ENCODE measurements at places on chromosomes 16 and 17.

DNA sequence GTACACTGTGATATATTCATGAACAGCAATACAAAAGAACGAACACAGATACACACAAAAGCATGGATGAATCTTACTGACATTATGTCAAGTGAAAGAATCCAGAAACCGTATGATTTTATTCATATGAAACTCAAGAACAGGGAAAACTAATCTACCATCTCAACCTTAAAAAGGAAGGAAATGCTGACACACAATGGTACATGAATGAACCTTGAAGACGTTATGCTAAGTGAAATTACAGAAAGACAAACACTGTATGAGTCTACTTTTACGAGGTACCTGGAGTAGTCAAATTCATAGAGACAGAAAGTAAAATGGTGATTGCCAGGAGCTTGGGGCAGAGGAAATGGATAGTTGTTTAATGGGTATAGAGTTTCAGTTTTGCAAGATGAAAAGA lies 8.7 kb upstream of the PRKCB start:
- DNase-seq = no peak

DNA sequence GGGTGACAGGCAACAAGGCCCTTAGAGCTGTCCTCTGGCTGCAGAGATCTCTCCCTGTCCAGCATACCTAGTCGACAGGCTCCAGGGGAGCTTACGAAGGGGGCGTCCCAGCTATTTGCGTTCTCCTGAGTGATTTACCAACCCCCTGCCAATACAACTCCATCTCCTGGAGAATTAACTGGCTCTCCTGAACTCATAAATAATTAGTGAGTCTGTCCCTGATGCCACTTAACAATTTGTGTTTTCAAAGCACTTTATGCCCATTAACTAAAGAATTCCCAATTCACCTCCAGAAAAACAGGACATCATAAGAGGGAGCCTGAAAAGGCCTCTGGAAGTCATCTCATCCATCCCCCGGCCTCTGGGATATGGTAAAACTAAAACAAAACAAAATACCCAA lies 26.7 kb downstream of the SDK2 start:
- DNase-seq = no peak

GRCh38 chr16:68093816-68094613 lies 8.8 kb downstream of the NFATC3 start:
- DNase-seq = no peak

- no peak for DNase-seq
Measured at GRCh38 chr16:85733155-85733838, 17.6 kb downstream of the C16orf74 start.

GRCh38 chr17:55342800-55343585 lies 78.2 kb downstream of the HLF start:
- no peak for DNase-seq

GRCh38 chr16:69077251-69077650 lies 28.2 kb upstream of the HAS3 start:
- DNase-seq = no peak

DNA sequence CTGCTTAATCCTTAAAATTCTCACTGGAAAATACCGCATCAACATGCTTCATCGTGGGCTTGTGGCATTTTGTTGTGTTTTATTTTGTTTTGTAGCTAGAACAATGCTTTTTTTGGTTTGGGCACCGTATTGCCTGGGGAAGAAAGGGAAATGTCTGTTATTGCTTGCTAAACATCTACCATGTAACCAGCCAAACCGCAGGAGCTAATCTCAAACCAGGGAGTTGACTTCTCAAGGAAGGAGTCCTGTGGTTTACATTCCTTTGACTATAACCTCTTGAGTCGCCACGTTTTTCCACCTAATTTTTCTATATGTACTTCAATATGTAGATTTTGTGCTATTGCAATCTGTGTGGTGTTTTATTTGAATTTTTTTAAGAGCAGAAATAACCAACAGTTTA lies 593.5 kb upstream of the SOX9 start:
- no peak for DNase-seq

DNA sequence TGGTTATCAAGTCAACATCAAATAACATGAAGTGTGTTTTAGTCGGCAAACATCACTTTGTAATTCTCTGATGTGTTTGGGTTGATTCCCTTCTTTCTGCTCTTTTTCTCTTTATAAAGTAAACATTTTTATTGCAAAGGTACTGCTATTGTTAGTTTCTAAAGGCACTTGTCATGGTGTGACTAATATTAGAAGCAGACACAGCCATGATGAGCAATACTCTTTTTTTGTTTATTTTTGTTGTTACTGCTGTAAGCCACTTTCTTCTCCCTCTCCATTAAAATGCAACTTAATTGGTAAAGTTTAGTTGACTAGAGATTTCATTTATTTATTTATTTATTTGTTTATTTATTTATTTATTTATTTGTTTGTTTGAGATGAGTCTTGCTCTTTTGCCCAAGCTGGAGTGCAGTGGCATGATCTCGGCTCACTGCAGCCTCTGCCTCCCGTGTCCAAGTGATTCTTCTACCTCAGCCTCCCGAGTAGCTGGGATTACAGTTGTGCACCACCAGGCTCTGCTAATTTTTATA lies 424.7 kb downstream of the WWOX start:
- no peak for DNase-seq

DNA sequence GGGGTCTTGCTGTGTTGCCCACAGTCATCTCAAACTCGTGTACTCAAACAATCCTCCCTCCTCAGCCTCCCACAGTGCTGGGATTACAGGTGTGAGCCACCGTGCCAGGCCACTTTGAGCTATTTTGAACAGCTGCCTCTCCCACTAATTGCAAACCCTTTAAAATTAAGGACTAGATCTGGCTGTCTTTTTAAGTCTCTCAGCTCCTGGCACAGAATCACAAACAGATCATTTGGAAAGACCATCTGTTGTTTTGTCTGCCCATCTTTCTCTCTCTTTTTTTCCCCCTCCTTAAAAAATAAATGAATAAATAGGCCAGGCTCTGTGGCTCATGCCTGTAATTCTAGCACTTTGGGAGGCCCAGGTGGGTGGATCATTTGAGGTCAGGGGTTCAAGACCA lies 10.9 kb upstream of the STAT3 start:
- no peak for DNase-seq

DNA sequence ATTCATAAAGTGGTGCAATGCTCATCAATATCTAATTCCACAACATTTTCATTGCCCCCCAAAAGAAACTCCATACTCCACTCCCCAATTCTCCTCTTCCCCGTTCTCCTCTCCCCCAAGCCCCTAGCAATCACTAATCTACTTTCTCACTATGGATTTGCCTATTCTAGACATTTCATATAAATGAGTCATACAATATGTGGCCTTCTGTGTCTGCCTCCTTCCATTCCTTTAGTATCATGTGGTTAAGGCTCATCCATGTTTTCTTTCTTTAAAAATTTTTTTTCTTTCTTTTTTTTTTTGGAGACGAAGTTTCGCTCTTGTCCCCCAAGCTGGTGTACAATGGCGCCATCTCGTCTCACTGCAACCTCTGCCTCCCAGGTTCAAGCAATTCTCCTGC lies 56.3 kb upstream of the HAS3 start:
- no peak for DNase-seq

DNA sequence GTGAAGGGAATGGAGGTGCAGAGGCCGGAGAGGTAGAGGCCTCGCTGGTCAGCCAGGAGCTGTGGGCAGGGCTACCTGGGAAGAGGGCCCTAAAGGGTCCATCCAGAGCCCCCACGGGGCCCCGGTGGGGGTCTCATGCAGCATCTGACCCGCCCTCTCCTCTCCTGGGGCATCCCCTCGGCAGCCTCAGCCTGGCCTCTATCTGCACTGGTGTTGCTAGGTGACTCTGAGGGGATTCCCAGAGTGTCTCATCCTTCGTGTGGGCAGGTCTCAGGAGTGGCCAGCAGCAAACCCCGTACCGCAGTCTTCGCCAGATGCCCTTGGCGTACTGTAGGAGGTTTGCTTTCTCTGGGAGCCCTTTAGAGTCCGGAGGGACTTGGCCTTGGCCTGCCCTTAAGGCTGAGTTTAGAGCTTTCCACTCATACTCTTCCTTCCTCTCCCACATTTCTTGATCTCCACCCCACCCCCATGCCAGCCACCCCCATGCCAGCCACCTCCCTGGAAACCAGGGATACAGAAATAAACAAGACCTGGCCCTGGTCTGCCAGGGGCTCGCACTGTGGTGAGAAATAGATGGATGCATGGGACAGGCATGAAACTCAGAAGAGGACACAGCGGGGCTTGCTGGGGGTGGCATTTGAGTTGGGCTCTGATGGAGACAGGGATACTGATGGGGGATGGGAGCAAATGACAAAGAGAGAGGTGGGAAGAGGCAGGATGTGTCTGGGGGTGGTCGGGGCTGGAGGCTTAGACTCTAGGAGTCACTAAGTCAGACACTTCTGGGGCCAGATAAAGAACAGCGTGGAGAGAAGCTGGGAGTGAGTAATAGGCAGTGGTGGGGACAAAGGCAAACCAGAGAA lies 9.9 kb downstream of the SLC5A10 start:
- no peak for DNase-seq
